SK-N-SH (cell line): ENCODE measurements at places on chromosomes 7 and 10. TPM values are rescaled to one million over a fixed set of nuclear protein-coding genes. Genes with fewer than 3 reads are reported as not detected.
A peak's percentile ranks its signal among the peaks of the same experiment; 100 is the strongest.

DNA sequence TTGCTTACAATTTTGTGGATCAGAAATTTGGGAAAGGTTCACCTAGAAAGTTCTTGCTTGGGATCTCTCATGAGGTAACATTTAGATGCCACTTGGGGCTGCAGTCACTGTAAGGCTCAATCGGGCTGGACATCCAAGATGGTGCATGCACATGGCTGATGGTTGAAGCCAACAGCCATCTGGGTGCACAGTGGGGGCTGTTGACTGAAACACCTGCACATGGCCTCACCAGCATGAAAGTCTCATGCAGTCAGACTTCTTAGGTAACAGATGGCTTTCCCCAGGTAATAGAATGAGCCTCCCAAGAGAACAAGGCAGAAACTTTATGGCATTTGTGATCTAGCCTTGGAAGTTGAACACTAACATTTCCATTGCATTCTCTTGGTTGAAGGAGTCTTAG lies 740.7 kb upstream of the AUTS2 start:
- no peak for DNase-seq
- no peak overlapping the region for H3K4me3 ChIP-seq
- no peaks in the 10 kb centered on the region for H3K36me3 ChIP-seq

DNA sequence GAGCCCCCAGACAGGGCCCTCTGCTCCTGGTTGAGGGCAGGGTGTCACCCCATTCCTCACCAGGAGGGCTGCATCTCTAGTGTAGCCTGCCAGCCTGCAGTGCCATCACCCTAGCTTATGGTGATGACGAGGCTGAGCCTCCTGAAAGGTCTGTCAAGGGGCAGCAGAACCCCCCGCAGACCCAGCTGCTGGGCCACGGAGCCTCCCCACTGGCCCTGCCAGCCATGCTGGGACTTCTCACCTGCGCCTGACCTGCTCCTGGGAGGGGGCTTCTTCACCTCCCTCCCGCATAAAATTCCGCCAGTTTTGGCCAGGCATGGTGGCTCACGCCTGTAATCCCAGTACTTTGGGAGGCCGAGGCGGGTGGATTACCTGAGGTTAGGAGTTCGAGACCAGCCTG lies 40.4 kb upstream of the RASGEF1A start:
- no peak for DNase-seq
- H3K36me3 ChIP-seq = no peaks in the 10 kb centered on the region
- no peak overlapping the region for H3K4me3 ChIP-seq

GRCh38 chr7:111003883-111004282 lies 87.0 kb upstream of the LRRN3 start:
- no peak overlapping the region for H3K27ac ChIP-seq
- H3K4me1 ChIP-seq = no peaks in the 10 kb centered on the region; the same call in 1 of the 2 replicates
- H3K27me3 ChIP-seq = no peaks in the 10 kb centered on the region
- no peak overlapping the region for H3K4me3 ChIP-seq

DNA sequence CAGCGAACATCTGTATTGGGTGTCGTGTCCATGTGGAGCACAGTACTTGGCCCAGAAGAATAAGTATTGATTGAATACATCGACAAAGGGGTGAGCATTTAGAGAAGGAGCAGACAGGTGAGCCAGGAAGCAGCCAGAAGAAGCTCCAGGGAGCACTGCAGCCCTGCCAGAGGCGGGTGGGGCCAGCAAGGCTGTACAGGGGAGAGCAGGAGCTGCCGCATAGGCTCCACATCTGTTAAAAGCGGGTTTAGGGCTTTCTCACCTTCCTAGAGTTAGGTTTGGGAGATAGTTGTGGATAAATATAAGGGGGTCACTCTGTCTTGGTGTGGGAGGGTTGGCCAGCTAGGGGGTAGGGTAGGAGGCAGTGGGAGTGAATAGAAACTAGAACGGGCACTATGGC lies 1.3 kb upstream of the CPA1 start:
- DNase-seq = no peak
- no peaks in the 10 kb centered on the region for H3K36me3 ChIP-seq
- no peaks in the 10 kb centered on the region for H3K27me3 ChIP-seq

GRCh38 chr10:12847361-12847975 lies 154.0 kb downstream of the CCDC3 start:
- H3K27me3 ChIP-seq = no peaks in the 10 kb centered on the region
- H3K4me3 ChIP-seq = no peak overlapping the region
- no peak overlapping the region for H3K27ac ChIP-seq

- peak overlapping the region; percentile 95 for H3K4me3 ChIP-seq
- H3K27ac ChIP-seq = peak overlapping the region; percentile 95
- peaks cover 6% of the 10 kb centered on the region for H3K4me1 ChIP-seq
- H3K27me3 ChIP-seq = no peaks in the 10 kb centered on the region
- peaks cover 12% of the 10 kb centered on the region for H3K36me3 ChIP-seq
These were observed 906 bp downstream of the DKK1 start for GRCh38 chr10:52314822-52315552.

- peaks cover 6% of the 10 kb centered on the region; the same call in 1 of the 2 replicates for H3K4me1 ChIP-seq
- no peak overlapping the region for H3K27ac ChIP-seq
- no peak for DNase-seq
- H3K4me3 ChIP-seq = no peak overlapping the region
- peaks cover 19% of the 10 kb centered on the region; the same call in 1 of the 2 replicates for H3K36me3 ChIP-seq
These were observed 9.3 kb downstream of the DAGLB start for GRCh38 chr7:6438427-6438826.

DNA sequence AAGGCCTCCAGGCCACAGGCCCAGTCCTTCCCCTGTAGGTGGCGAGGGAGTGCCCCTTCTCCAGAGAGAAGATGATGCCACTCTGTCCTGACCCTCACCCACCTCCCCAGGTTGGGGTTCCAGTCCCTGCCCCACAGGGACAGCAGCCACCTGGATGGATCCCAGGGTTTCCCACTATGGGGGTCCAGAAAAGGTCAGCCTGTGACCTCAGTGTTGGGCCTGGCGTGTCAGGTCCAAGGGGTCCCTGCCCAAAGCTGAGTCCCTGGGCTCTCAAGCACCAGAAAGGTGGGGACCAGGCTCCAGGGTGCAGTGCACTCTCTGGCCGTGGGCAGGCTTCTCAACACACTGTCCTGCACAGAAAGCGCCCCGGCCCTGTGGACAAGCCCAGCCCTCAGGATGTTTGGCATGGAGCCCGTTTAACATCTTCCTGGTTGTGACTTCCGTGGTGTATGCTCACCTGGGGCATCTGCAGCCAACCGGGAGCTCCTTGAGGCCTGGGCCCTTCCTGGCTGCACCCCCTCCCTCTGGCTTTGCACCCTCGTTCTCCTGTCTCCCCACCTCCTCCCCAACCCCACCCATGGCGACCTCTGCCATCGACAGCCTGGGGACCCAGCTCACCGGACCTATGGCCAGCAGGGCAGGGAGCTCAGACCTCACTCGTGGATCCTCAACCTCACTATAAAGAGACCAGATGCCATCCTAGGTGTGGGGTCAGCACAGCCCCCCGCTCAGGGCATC lies 58.3 kb upstream of the PPP2R2D start:
- no peaks in the 10 kb centered on the region for H3K4me1 ChIP-seq
- H3K4me3 ChIP-seq = no peak overlapping the region
- no peaks in the 10 kb centered on the region for H3K27me3 ChIP-seq
- no peaks in the 10 kb centered on the region for H3K36me3 ChIP-seq

DNA sequence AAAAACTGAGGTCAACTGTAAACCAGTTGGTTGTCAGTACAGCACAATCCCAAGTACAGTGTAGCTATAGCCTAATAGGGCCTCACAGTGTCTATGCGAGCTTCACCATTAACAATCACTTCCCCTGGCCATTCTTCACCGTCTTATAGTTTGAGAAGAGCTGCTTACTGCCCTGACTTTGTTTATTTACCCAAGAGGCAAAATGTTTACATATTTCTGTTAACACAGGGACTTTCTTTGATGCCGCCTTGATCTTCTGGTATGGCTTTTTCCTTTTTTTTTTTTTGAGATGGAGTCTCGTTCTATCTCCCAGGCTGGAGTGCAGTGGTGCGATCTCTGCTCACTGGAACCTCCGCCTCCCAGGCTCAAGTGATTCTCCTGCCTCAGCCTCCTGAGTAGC lies 3.3 kb downstream of the MYOF start:
- H3K4me3 ChIP-seq = no peak overlapping the region
- H3K4me1 ChIP-seq = peaks cover 19% of the 10 kb centered on the region; the same call in 1 of the 2 replicates
- no peak overlapping the region for H3K27ac ChIP-seq
- no peaks in the 10 kb centered on the region; the same call in 1 of the 2 replicates for H3K36me3 ChIP-seq

DNA sequence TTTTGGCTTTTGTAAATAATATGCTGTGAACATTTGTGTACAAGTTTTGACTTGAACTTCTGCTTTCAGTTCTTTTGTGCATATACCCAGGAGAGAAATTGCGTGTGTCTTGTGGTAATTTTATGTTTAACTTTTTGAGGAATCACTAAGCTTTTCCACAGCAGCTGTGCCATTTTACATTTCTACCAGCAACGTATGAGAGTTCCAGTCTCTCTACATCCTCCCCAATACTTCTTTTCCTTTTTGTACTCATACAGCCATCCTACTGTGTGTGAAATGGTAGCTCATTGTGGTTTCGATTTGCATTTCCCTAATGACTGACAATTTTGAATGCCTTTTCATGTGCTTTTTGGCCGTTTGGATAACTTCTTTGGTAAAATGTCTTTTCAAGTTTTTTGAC lies 66.3 kb upstream of the INHBA start:
- no peaks in the 10 kb centered on the region for H3K36me3 ChIP-seq
- DNase-seq = no peak
- no peaks in the 10 kb centered on the region for H3K4me1 ChIP-seq
- H3K27me3 ChIP-seq = no peaks in the 10 kb centered on the region

GRCh38 chr10:20274571-20274970 lies 458.3 kb downstream of the PLXDC2 start:
- no peaks in the 10 kb centered on the region for H3K27me3 ChIP-seq
- no peak for DNase-seq
- H3K27ac ChIP-seq = no peak overlapping the region
- no peak overlapping the region for H3K4me3 ChIP-seq
- H3K4me1 ChIP-seq = no peaks in the 10 kb centered on the region

GRCh38 chr10:115029452-115030375 lies 63.5 kb upstream of the ATRNL1 start:
- H3K27ac ChIP-seq = peak overlapping the region; percentile 84
- no peaks in the 10 kb centered on the region for H3K27me3 ChIP-seq
- no peaks in the 10 kb centered on the region for H3K36me3 ChIP-seq
- DNase-seq = no peak
- no peaks in the 10 kb centered on the region for H3K4me1 ChIP-seq

GRCh38 chr10:100101192-100102076 lies 19.8 kb upstream of the CPN1 start:
- no peaks in the 10 kb centered on the region for H3K4me1 ChIP-seq
- no peak for DNase-seq
- no peak overlapping the region for H3K27ac ChIP-seq
- no peaks in the 10 kb centered on the region for H3K27me3 ChIP-seq

DNA sequence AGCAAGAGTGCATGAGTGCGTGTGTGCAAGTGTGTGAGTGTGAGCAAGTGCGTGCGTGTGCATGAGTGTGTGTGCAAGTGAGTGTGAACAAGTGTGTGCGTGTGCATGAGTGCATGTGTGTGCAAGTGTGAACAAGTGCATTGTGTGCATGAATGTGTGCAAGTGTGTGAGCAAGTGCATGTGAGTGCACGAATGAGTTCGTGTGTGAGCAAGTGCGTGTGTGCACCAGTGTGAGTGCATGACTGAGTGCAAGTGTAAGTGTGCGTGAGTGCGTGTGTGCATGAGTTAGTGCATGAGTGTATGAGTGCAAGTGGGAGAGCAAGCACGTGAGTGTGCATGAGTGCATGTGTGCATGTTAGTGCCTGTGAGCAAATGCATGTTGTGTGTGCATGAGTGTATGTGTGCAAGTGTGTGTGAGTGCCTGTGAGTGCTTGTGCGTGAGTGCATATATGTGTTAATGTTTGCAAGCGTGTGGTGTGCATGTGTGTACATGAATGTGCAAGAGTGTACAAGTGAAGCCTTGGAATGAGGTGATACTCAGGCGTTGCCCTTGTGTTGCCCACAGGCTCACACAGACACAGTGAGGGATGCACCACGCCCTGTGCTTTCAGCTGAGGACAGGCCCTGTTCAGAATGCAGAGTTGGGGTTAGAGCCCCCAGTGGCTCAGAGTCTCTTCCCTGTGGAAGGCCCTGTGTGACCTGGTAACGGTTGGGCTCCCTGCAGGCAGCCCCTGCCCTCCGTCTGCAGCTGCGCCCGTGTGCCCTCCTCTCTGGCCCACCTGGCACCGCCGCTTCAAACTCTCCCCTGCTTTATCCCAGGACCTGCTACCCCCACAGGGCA lies 97.1 kb downstream of the NKX6-2 start:
- H3K36me3 ChIP-seq = no peaks in the 10 kb centered on the region
- H3K27me3 ChIP-seq = no peaks in the 10 kb centered on the region
- H3K4me3 ChIP-seq = no peak overlapping the region
- DNase-seq = no peak
- no peak overlapping the region for H3K27ac ChIP-seq

DNA sequence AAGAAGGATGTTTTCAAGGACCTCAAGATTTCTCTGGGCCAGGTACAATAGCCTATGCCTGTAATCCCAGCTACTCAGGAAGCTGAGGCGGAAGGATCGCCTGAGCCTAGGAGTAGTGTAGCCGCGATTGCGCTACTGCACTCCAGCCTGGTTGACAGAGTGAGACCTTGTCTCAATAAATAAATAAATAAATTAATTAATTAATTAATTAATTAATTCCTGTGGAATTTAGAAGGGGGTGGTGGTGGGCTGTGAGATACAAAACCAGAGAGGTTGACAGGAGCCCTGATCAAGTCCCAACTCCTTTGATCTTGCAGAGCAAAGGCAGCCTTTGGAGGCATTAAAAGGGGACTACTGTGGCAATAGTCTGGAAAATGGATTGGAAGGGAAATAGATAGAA lies 39.3 kb upstream of the NRF1 start:
- no peaks in the 10 kb centered on the region for H3K36me3 ChIP-seq
- no peak for DNase-seq
- H3K27ac ChIP-seq = no peak overlapping the region
- no peak overlapping the region for H3K4me3 ChIP-seq
- no peaks in the 10 kb centered on the region for H3K27me3 ChIP-seq

- no peaks in the 10 kb centered on the region for H3K36me3 ChIP-seq
- no peak for DNase-seq
- H3K4me3 ChIP-seq = no peak overlapping the region
- H3K27ac ChIP-seq = peak overlapping the region; percentile 72; the same call in 1 of the 2 replicates
These were observed 102.0 kb downstream of the FAM53B start for GRCh38 chr10:124642088-124642710.

- no peaks in the 10 kb centered on the region for H3K27me3 ChIP-seq
- H3K4me1 ChIP-seq = peaks cover 11% of the 10 kb centered on the region; the same call in 1 of the 2 replicates
- no peak overlapping the region for H3K27ac ChIP-seq
- no peaks in the 10 kb centered on the region for H3K36me3 ChIP-seq
- H3K4me3 ChIP-seq = no peak overlapping the region
These were observed 95.8 kb downstream of the HIP1 start for GRCh38 chr7:75642810-75643486.

GRCh38 chr7:473211-473734 lies 46.4 kb downstream of the PDGFA start:
- no peak overlapping the region for H3K27ac ChIP-seq
- no peak for DNase-seq
- H3K4me3 ChIP-seq = no peak overlapping the region
- H3K36me3 ChIP-seq = no peaks in the 10 kb centered on the region
- H3K4me1 ChIP-seq = peaks cover 10% of the 10 kb centered on the region; the same call in 1 of the 2 replicates

- no peak overlapping the region for H3K4me3 ChIP-seq
- H3K4me1 ChIP-seq = peaks cover 37% of the 10 kb centered on the region; the same call in 1 of the 2 replicates
- no peaks in the 10 kb centered on the region for H3K36me3 ChIP-seq
These were observed 54.0 kb downstream of the PWWP2B start for GRCh38 chr10:132450825-132451505.

TLX1 gene
- polyA plus RNA-seq = 0.02 TPM in 1 of 2 replicates, not detected in the other

IFIT1 gene
- polyA plus RNA-seq = 4.4 and 5.7 TPM in 2 replicates

SLC26A3 gene
- not detected in 2 replicates for polyA plus RNA-seq

NEUROD6 gene
- polyA plus RNA-seq = not detected in 2 replicates

MSS51 gene
- 0.95 and 1.8 TPM in 2 replicates for polyA plus RNA-seq

ENO4 gene
- polyA plus RNA-seq = 0.36 and 0.44 TPM in 2 replicates

IGFBP1 gene
- not detected in 2 replicates for polyA plus RNA-seq
